Kasumi-1 (cell line): ENCODE measurements at places on chromosomes 3 and 15.

- DNase-seq = no peak
Observed at GRCh38 chr15:53446376-53446775, 313.1 kb downstream of the WDR72 start.

- DNase-seq = no peak
Observed at GRCh38 chr15:45678459-45679178, 43.8 kb downstream of the SQOR start.

DNA sequence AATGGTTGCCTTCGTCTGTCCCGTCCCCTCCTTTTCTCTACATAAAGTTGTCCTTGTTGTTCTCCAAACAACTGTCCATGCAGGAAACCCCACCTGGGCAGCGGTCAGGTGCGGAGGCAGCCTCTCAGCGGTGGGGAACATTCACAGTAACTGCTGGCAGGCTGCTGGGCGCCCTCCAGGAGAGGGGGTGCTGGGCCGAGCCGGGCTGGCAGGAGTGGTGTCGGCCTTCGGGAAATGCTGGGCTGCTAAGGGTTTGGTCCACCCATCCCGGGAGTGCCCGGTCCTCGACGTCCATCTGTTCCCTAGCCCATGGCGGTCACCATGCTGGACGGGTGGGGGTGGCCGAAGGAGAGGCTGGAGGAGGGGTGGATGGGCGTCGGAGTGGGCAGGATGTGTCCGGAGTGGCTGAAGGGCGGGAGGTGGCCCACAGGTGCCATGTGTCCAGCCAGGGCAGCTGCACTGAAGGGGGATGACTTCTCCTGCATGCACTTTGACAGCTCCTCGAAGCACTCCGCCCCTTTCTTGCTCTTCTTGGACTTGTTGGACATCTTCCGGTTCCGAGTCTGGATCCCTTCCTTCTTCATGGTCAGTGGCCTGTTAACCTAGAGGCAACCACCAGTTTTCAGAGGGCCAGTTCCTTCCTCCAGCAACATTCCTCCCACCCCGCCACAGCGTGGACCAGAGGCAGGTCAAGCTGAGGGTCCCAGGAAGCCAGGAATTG lies 12.1 kb downstream of the GATA2 start:
- no peak for DNase-seq

GRCh38 chr15:38189671-38190295 lies 62.9 kb upstream of the SPRED1 start:
- no peak for DNase-seq

GRCh38 chr3:152937234-152937633 lies 102.3 kb downstream of the P2RY1 start:
- DNase-seq = peak; percentile 2
